ENCODE measurements at places on chromosomes 11 and 22. TPM values are rescaled to one million over a fixed set of nuclear protein-coding genes. Genes with fewer than 3 reads are reported as not detected.
A peak's percentile ranks its signal among the peaks of the same experiment; 100 is the strongest.

GRCh38 chr22:42651134-42651533 lies 1.9 kb upstream of the CYB5R3 start:
- peak; percentile 59 for DNase-seq

GRCh38 chr11:126543691-126544090 lies 188.2 kb downstream of the ST3GAL4 start:
- peak; percentile 30 for DNase-seq

GRCh38 chr11:67301313-67301921 lies 1.9 kb upstream of the SSH3 start:
- no peak for DNase-seq

- no peak for DNase-seq
Measured at GRCh38 chr22:42492323-42492690, 27.3 kb downstream of the RRP7A start.

DNA sequence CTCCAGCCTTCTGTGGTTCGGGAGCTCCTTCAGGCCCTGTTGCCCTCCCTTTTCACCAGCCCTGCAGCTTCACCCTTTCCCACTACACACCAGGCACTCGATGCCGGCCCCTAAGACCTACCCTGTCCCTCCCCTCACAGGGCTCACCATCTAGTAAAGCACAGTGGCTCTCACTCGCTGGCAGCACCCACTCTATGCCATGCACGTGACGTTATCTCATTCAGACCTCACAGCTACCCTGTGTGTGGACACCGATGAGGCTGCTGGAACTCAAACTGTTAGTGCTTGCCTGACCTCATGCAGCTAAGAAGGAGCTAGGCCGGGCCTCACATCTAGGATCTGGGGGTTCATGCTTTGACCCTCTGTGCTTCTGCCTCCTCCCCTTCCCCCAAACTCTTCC lies 45.5 kb downstream of the SCN3B start:
- no peak for DNase-seq

GRCh38 chr11:45328726-45329125 lies 42.6 kb upstream of the SYT13 start:
- DNase-seq: no peak

GRCh38 chr11:76702336-76703128 lies 32.0 kb upstream of the LRRC32 start:
- DNase-seq: no peak

DNA sequence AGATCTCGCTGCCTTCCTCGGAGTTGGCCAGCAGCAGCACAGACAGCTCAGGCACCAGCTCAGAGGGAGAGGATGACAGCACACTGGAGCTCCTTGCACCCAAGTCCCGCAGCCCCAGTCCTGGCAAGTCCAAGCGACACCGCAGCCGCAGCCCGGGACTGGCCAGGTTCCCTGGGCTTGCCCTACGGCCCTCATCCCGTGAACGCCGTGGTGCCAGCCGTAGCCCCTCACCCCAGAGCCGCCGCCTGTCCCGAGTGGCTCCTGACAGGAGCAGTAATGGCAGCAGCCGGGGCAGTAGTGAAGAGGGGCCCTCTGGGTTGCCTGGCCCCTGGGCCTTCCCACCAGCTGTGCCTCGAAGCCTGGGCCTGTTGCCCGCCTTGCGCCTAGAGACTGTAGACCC lies 6.4 kb downstream of the PLA2G3 start:
- DNase-seq: no peak

DNA sequence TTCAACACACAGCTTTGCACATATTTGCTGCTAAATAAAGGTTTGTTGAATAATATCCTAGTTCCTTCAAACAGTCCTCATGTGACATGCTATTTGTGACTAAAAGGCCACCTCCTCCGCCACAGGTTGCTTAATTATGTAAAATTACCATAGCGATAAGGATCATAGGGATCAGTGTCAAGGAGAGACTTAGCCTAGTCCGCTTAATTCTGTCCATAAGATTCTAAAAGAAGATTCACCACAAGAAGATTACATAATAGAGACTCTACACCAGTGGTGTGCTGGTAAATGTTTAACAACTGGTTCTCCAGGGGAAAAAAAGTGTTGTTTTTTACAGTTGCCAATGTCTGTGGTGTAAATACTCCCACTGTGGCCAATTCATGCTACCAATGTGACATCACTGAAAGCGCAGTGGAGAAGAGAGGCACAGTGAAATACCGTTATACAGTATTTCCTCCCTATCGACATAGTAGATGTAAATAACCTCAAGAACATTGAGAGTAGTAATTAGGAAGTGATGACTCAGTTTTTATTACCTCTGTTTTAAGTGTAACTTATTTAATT lies 4.2 kb upstream of the CHRDL2 start:
- DNase-seq: no peak

- no peak for DNase-seq
Measured at GRCh38 chr11:105611572-105612441, 1.9 kb downstream of the GRIA4 start.

Gene ARFIP2
- 58.7 TPM for total RNA-seq

Gene OR4D5
- not detected for total RNA-seq

Gene ADAMTS8
- total RNA-seq: not detected

Gene MRGPRX4
- not detected for total RNA-seq

Gene HEPACAM
- not detected for total RNA-seq

All from Daoy (cell line).